ENCODE measurements at places on chromosomes 16 and 17. TPM values are rescaled to one million over a fixed set of nuclear protein-coding genes. Genes with fewer than 3 reads are reported as not detected.
A peak's percentile ranks its signal among the peaks of the same experiment; 100 is the strongest.

GRCh38 chr16:10561425-10561824 is 19.0 kb downstream of the EMP2 start:
- no peak for DNase-seq

GRCh38 chr17:81990836-81991683 is 13.6 kb downstream of the ASPSCR1 start:
- no peak for DNase-seq

- DNase-seq = no peak
These were observed 123.3 kb downstream of the CCT6B start for GRCh38 chr17:34837876-34838478.

KRTAP3-1 gene
- total RNA-seq = not detected

- no peak for DNase-seq
These were observed 2.9 kb downstream of the HEXIM1 start for GRCh38 chr17:45150911-45151809.

CDH3 gene
- total RNA-seq = 0.15 TPM

DNA sequence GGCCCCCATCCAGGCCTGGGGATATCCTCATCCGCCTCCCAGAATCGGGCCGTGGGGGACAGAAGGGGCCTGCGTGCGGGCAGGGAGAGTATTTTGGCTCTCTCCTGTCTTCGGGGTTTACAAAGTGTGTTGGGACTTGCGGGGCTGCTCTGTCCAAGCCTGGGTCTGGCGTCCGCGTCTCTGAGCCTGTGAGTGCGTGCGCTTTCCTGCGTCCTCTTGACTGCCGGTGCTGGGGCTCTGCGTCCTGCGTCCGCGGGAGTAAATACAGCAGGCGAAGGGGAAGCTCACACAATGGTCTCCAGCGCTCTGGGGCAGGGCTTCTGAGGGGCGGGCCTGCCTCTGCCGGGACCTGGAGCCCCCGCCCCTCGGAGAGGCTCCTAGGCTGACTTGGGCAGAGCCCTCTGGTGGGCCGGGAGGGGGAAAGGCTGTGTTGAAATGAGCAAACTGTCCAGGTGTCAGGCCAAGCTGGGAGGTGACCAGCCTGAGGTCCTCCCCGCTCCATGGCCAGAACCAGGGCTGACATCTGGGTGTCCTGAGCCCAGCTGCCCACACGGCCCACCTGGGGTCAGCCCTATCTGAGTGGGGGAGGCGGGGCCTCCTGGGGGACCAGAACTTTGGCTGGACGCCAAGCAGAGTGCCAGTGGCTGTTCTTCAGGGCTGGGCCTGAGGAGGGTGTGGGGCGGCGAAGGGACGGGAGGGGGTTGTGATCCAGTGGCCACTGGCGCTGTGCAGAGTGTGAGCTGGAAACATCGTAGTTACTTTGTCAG is 233.6 kb downstream of the SEC14L1 start:
- peak; percentile 86 for DNase-seq

DNA sequence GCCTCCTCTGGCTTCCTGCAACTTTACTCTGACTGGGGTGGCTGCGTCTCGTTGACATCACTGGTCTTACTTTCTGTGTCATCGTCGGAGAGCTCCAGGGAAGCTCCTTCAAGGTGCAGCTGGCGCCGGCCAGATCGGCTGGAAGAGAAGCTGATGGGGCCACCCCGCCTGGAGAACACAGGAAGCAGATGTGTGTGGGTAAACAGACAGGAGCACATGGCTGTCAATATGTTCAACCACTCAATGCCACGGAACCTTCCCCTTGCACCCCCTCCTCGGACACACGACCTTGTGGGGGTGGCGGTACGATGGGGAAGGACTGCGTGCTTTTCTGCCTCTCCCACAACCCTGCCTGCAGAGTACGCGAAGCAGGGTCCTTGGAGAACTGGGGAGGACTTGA is 40.1 kb downstream of the NDEL1 start:
- no peak for DNase-seq

DNA sequence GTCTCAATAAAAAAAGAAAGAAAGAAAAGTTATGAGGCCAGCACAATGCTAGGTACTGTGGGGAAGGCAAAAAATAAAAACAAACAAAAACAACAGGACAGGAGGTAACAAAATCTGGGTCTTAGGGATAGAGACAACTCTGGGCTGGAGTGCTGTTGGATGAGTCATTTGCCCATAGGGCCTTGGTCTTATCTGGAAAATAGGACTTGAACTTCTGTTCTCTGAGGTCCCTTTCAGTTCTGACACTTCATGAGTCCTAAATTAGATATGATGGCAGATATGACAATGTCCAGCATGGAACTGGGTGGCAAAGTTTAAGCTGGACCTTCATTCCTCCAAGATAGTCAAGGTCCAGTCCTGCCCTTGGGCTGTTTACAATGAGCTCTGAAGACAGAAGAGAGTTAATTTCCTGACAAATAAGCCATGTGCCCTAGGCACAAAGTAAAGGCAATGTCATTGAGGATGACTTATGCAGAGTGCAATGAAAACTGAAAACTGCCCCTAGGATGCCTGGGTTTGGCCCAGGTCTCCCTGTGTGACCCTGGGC is 8.9 kb upstream of the HDAC5 start:
- DNase-seq = no peak

DNA sequence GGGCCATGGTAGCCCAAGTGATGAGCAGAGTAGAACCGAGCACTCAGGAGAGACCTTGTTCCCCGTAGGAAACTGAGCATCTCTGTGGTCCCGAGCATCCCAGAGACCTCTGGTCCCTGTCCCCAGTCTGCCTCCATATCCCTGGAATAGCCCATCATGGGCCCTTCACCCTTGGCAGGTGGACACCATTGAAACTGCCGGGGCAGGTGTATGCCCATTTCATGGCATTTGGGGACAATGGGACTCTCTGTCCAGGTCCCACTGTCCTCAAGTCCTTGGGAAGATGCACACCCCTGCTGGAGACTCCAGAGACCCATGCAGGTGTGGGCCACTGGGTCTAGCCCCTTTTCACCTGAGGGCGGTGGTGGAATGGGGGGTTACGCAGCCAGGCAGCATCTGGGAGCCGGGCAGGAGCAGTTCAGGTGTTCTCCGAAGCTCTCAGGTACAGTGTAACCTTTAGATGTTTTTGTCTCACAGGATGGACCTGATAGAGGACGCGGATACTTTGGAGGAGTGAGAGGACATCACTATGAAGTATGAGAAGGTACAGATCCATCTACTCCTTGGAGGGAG is 75.9 kb downstream of the GOSR1 start:
- no peak for DNase-seq

- no peak for DNase-seq
These were observed 14.5 kb downstream of the IL34 start for GRCh38 chr16:70660672-70661350.

DNA sequence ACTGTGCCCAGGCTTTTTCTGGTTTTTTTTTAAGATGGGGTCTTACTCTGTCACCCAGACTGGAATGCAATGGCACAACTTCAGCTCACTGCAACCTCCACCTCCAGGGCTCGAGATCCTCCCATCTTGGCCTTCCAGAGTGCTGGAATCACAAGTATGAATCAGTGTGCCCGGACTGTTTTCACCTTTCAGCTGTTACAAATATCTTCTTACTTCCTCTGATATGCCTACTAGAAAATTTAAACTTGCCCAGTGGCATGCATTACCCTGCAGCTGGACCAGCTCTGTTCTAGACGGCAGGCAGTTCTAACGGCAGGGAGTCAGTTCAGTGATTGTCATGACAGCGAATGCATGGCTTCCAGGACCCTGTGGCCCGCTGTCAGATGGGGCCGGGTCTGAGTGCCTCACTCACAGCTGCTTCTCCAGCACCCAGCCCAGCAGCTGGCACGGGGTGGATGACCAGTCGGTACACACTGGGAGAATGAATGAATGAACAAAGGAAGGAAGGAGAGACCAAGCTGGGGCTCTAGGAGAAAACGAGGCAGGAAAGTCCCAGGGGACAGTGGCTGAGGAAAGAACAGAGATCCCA is 28.0 kb upstream of the LITAF start:
- no peak for DNase-seq

DNA sequence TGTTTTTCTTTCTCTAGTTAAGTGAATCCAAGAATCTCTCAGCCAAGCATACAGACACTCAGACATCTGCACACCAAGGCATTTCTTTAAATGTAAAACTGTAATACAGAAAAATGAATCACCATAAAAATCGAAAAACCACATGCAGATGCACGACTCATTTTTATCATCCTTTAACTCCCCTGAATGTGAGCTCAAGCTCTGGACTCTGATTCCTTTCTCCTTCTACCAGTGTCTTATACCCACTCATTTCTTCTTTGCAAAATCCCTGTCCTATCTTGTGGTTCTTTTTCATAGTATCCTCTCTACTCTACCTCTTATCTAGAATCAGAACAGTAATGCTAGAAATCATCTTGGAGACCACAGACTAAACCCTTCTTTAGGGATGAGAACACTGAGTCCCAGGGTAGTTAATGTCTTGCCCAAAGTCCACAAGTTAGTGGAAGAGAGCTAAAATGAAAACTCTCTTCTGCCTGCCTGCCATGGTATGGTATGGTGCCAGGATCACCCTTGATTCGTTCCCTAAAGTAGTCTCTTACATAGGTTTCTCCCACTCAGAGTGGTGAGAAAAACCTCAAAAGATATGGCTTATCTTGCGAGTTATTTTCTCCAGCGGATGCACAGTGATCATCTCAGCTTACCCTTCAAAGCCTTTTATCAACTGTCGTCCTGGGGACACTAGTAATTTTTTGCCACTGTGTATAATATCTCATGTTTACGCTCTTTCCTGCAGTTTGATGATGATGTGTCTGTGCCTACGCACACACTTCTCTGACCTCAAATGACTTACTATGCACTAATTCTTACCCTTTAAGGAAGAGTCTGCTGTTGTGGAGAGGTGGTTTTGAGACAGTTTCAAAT is 30.2 kb downstream of the BRD7 start:
- peak; percentile 50 for DNase-seq

DNA sequence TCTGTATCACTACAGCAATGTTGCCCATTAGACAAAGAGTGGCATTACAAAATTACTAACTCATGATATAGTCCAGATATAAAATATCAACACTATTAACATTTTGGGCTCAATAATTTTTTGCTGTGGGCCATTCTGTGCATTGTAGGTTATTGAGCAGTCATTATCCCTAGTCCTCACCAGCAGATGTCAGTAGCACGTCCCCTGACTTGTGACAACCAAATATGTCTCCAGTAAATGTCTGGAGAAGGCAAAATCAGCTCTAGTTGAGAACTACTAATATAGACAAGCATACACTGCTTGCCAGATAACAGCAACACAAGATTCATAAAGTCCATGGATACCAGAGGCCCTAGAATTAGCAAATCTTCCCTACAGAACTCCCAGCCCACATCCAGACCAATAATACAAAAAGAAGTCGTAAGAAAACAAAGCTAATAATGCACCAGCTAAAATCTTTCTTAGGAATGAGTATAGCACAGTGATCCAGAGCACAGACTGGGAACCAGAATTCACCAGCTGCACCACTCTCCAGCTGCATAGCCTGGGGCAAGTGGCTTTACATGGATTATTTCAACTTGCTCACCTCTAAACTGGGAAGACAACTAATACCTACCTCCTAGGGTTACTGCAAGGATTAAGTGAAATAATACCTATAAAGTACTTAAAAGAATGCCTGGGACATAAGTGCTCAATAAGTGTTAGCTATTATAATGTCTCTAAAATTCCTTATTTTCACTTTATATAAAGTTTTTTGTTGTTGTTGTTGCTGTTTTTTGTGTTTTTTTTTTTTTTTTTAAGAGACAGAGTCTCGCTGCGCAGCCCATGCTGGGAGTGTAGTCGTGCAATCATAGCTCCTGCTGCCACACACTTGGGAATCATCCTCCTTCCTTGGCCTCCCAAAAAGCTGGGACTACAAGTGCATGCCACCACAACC is 23.7 kb downstream of the HELZ start:
- DNase-seq = peak; percentile 54

CLDN9 gene
- total RNA-seq = 0.23 TPM

DNA sequence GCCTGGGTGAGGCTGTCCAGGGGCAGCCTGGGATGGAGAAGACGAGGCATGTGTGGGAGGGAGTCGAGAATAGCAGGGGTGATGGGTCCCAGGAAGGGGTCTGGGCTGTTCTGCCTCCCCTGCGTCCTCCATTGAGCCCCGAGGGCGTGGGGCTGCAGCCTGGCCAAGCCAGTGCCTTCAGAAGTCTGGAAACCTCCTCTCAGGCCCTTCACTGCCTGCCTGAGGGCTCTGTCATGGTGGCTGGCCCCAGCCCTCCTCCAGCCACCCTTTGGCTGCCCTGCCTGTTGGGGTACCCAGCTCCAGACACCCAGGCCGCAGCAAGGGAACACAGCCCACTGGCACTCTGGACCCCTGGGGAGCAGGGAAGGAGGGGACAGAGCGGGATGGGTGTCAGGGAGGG is 27.6 kb downstream of the ENGASE start:
- no peak for DNase-seq

TBC1D3G gene
- not detected for total RNA-seq

WNT9B gene
- not detected for total RNA-seq

GRCh38 chr17:68456339-68457167 is 743 bp downstream of the WIPI1 start:
- no peak for DNase-seq

GRCh38 chr17:15513856-15514459 is 46.5 kb upstream of the CDRT4 start:
- no peak for DNase-seq

GRCh38 chr16:48617104-48617705 is 7.2 kb upstream of the N4BP1 start:
- no peak for DNase-seq

- no peak for DNase-seq
These were observed 6.6 kb downstream of the NARF start for GRCh38 chr17:82465023-82465603.

GRCh38 chr17:50495918-50496317 is 12.3 kb upstream of the MYCBPAP start:
- no peak for DNase-seq

GRCh38 chr17:30332057-30332542 is 1.8 kb downstream of the TMIGD1 start:
- peak; percentile 55 for DNase-seq

DNA sequence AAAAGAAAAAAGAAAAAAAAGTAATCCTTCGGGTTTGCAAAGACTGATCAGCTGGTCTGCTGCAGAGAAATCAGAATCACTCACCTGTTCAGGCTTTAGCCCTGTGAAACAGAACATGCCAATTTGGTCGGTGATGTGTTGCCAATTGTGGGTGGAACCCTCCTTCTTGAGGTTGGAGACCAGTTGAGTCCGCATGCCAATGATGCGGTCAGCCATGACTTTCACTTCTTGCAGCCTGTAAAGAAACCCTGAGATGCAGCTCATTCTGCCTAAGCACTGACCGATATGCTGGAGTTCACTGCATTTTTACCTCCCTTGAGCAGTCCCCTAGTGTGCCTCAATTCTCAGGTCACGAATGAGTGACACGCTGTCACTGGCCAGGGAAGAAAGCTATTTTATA is 24.8 kb upstream of the SLC38A7 start:
- no peak for DNase-seq

- no peak for DNase-seq
These were observed 90.5 kb upstream of the HSBP1 start for GRCh38 chr16:83717308-83717707.

Measured in activated CD4-positive, alpha-beta memory T cell treated with anti-CD3 and anti-CD28 coated beads, Interleukin-2, amount 10 ng/mL, durations not matched to agents 7 days and 5 days (primary cell).